ENCODE measurements at places on chromosomes 5 and 9. TPM values are rescaled to one million over a fixed set of nuclear protein-coding genes. Genes with fewer than 3 reads are reported as not detected.

The CAVIN4 gene
- 14.5 TPM for total RNA-seq

The ARHGEF37 gene
- total RNA-seq = 2.4 TPM

The TMC1 gene
- total RNA-seq = not detected

The TUT7 gene
- 25.2 TPM for total RNA-seq

The FOCAD gene
- total RNA-seq = 65.6 TPM

The GNG10 gene
- total RNA-seq = 27.5 TPM

The GARIN3 gene
- not detected for total RNA-seq

The GLRA1 gene
- total RNA-seq = not detected

The MRPS27 gene
- 60.6 TPM for total RNA-seq

The FCN2 gene
- not detected for total RNA-seq

The PCDHA4 gene
- 27.8 TPM for total RNA-seq

GRCh38 chr5:8340739-8341344, 471.9 kb downstream of the MTRR start:
- no peak for DNase-seq

GRCh38 chr9:135530146-135530545, 8.9 kb downstream of the LCN1 start:
- no peak for DNase-seq

DNA sequence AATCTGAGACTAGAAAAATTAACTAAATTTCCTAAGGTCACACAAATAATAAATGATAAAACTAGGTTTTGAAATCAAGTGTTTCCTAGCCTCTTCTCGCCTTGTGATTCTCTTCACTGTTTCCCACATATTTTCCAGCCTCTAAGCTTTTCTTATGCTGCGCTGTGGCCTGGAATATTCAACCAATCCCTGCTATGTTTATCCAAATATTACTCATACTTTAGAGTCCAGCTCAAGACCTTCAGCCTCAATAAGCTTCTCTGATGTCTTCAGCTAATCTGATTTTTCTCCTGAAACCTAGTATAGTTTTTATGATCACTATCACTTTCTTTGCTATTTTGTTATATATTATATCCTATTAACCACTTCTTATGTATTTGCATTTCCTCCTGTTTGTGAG, 303.1 kb upstream of the CDH6 start:
- DNase-seq = no peak

GRCh38 chr9:86282077-86282978, at the start of gene ISCA1:
ISCA1 (minus strand) TSS chr9:86282538; CDS start chr9:86282458, 80 bp downstream.
- peak; percentile 99 for DNase-seq

DNA sequence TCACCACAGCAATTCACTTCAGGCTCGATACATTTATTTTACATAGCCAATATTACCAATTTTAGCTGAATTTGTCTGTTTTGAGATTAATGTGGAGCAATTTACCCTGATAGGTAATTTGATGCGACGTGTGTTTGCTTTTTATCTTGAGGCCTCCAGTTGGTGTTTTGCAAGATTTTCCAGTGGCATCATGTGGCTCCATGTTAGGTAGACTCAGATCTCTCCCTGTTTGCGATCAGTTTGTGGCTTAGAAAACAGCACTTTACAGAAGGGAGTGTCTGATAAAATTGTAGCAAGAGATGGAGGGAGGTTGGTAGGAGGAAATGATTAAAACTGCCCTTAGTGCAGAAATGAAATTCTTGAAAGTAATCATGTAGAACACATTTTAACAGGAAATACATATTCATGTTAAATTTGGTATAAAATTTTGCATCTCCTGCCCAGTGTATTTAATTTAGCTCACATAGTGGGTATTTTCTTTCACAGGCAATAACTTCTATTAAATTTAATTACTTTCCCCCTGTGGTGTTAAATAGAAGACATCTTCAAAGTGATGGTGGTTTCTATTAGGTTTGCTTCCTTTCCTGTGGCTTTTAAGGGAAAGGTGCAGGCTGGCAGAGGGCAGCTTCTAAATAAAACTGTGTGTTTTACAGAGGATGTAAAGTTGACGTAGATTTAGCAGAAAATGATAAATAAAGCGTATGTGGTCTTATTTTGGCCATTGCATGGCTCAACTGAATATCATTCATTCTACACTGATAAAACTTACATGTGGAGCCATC, 135.8 kb downstream of the KDM4C start:
- DNase-seq = no peak

GRCh38 chr5:141095263-141095641, 837 bp downstream of the PCDHB2 start:
- DNase-seq = no peak

GRCh38 chr5:5588887-5589826, 166.7 kb downstream of the ICE1 start:
- no peak for DNase-seq

- no peak for DNase-seq
Measured at GRCh38 chr5:153711755-153712154, 221.3 kb downstream of the GRIA1 start.

GRCh38 chr5:60163762-60164161, 270.2 kb upstream of the PDE4D start:
- DNase-seq = no peak

GRCh38 chr9:1332156-1332555, 282.0 kb downstream of the DMRT2 start:
- no peak for DNase-seq

- no peak for DNase-seq
Measured at GRCh38 chr5:33080287-33080686, 360.5 kb upstream of the TARS1 start.

DNA sequence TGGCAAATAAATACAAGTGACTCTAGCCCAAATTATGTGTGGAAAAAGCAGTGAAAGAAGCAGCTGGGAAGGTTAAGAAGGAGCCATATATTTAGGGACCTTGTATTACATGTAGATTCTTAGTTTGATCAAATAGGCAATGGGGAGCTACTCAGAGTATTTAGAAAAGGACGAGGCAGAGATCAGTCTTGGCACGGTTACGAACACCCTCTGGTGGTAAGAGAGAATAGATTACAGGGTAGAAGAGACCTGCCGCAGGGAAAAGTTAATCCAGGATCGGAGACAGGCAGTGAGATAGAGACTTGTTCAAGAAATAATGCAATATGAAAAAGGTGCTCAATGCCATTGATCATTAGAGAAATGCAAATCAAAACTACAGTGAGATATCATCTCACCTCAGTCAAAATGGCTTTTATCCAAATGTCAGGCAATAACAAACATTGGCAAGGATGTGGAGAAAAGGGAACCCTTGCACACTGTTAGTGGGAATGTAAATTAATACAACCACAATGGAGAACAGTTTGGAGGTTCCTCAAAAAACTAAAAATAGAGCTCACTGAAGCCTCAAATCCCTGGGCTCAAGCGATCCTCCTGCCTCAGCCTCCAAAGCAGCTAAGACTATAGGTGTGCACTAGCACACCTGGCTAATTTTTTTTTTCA, 12.0 kb downstream of the INIP start:
- DNase-seq = no peak

DNA sequence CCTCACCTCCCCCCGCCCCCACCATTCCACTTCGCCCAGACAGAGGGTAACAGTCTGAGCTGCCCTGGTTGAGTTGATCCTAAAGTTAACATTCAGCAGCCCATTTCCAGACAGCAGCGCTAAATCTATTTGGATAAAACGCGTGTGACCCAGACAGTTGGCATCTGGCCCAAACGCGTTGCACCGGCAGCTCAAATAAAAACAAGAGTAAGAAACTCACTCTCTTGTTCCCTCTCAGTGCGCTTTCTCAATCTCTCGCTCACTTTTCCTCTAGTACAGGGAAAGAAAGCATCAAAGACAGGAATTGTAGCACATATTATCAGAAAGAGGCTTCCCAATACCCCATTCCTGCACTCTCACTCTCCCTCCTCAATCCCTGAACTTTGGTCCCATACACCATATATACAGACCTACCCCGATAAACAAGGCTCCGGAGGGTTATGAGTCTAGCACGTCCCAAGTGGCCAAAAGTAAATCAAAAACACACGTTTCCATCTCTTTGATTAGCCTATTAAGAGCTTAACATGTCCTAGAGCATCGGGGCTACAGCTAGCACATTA, 1.3 kb downstream of the ADAMTS6 start:
- no peak for DNase-seq

DNA sequence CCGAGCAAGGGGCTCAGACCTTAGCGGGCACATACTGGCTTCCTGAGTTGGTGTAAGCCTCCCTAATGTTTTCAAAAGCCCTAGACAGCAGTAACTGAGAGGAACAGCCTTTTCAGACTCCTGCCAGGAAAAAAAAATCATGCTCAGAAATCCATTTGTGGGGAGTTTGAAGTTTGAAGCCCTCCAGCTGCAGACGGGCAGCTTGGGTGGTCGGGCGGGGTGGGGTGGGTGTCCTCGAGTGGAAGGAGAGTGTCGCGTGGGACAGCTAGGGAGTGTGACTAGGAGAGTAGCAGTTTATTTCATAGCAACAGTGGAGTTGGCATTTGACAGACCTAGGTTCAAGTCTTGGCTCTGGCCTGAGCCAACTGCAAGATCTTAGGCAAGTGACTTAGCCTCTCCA, 90.7 kb upstream of the PITX1 start:
- DNase-seq = no peak

- no peak for DNase-seq
Measured at GRCh38 chr9:98229620-98230019, 25.8 kb downstream of the TBC1D2 start.

DNA sequence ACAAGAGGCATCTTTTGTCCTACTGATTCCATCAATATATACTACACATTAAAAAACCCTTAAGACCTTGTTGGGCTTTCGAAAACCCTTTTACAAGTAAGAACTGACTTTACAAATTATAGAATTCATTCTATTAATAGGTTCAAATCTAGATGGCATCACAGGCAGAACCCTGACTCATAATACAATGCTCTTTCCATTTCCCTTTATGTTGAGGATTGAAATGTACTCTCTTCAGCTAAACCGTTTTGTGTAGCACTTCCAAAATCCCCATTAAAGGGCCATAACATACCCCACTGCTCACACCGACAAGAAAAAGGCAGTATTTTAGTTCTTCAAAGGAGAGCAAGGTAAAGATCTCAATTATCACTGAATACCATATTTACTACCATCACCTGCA, 11.2 kb downstream of the CSNK1A1 start:
- DNase-seq = no peak

GRCh38 chr9:93814077-93814956, 140.8 kb downstream of the BARX1 start:
- no peak for DNase-seq

GRCh38 chr9:72952381-72952690, 517 bp downstream of the ALDH1A1 start:
- DNase-seq = no peak

- no peak for DNase-seq
Measured at GRCh38 chr5:1823381-1824034, 22.3 kb downstream of the NDUFS6 start.

- DNase-seq = no peak
Measured at GRCh38 chr5:138111937-138112336, 27.3 kb downstream of the NME5 start.

GRCh38 chr5:61523073-61523472, 191.0 kb downstream of the ZSWIM6 start:
- DNase-seq = no peak

GRCh38 chr9:80791836-80792235, 897.5 kb downstream of the TLE1 start:
- DNase-seq = no peak

- DNase-seq = no peak
Measured at GRCh38 chr9:121942313-121942712, 150.8 kb downstream of the TTLL11 start.

GRCh38 chr5:91144491-91145332, 238.4 kb downstream of the ARRDC3 start:
- no peak for DNase-seq

DNA sequence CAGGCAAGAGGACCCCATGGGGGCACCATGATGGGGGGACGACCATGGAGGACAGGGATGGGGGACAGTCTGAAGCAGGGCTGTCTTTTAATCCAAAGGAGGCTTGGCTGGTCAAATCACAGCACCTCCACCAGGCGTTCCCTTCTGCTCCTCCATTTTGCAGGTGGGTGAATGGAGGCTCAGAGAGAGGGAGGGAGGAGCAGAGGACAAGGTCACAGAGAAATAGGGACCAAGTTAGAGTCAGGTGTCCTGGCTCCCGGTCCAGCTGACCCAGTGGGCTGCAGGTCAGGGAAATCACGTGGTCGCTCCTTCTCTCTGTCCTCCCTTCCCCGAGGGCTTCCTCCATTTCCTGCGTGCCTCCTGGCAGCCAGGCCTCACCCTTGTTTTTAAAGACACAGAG, 156.4 kb upstream of the SMIM23 start:
- DNase-seq = no peak

DNA sequence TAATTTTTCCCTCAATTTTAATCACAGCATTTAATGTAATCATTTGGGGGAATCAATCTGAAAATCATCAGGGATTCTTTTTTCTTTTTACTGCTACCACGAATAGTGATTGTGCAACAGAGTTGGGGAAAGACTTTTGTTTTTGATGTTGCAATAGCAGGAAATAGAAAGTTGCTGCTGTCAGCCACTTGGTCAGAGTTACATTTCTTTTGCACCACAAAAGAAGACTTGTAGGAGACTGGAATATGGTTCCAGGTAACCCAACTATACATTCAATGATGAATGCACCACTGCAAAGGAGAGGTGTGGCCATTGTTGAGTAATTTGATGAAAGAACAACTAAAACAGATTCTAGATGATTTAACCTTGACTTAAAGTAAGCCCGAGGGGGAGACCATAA, 46.3 kb upstream of the PALM2AKAP2 start:
- DNase-seq = no peak

DNA sequence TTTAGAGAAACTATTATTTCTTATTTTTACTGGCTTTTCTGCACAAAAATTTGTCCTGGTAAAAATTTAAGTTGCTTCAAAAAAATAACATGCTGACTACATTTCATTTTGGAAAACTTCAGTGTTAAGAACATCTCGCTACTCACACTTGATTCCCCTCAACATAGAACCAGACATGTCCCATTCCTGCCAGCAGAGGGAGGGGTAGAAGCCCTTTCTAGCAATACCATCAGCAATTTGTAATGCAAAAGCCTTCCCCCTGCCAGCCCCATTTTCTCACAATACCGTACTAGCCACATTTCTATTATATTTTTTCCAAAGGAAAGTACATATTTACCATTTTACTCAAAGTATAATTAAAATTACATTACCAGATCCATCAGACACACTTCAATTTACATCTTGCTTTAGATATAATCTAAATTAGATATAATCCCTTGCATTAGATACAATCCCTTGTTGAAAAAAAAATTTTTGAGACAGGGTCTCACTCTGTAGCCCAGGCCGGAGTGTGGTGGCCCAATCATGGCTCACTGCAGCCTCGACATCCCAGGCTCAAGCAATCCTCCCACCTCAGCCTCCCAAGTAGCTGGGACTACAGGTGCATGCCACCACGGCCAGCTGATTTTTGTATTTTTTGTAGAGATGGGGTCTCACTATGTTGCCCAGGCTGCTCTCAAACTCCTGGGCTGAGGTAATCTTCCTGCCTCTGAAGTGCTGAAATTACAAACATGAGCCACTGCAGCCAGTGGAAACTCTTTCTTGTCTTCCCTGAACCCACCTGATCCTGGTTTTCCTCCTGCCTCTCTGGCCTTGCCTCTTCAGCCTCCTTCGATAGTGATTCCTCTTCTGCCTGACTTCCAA, 39.6 kb upstream of the IDNK start:
- peak; percentile 39 for DNase-seq

GRCh38 chr9:86454701-86455615, 100.7 kb upstream of the TUT7 start:
- DNase-seq = no peak
